ENCODE measurements at places on chromosomes 7 and 10.

DNA sequence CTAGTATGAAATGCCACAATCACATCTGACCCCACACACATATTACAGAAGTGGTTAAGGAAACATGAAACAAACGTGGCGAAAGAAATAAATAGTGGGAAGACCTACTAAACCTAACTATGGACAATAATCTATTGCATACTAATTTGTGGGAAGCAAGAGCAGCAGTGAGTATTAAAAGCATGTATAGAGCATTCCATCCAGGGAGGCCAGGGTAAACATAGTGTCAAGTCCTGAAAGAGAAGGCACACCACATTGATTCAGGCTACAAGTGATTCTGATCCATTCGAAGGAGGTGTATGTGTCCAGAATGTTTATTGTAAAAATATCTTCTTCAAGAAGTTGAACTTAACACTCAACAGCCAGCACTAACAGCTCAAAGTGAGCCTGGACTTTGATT is 29.2 kb downstream of the CACNA2D1 start:
- DNase-seq, result no peak

DNA sequence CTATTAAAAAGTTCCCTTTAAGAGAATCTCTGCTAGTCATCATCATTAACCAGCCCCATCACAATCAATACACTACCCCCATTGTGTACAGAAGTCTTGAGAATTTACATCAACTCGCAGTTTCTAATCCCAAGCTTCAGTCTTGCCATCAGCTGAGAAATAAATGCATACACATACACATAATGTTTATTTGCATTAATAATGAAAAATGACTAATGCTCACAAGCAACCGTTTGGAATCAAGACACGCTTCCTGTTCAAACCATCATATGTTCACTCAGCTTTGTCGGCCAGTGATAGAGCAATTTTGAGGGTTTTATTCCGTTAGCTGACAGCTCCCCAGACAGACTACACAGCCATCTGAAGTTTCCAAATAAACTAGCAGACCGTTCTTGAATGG is 287.1 kb downstream of the SFMBT2 start:
- no peak for DNase-seq

DNA sequence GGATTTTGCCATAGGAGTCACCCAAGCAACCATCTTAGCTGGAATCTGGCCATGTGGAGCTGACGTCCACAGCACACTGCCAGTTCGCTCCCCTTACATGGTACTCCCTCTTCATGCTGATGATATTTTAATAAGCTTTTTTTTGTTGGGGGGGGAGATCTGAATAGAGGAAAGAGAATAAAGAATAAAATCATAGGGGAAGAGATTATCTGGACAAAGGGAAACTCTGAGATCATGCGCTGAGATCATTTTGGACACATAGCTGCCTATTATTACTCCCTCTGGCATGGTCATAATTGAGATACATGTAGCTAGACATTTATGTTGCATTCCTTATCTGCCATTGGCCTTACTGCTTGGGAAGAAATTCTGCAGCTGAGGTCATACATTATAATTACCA is 282.7 kb downstream of the HTR7 start:
- no peak for DNase-seq

- DNase-seq, result peak; percentile 16
Observed at GRCh38 chr7:111098011-111098925, 7.3 kb downstream of the LRRN3 start.

- DNase-seq, result no peak
Observed at GRCh38 chr7:69781412-69781846, 183.2 kb downstream of the AUTS2 start.
